ENCODE measurements at places on chromosomes 13 and 19.

GRCh38 chr13:80083853-80084676, 256.9 kb downstream of the SPRY2 start:
- DNase-seq: peak; percentile 50

DNA sequence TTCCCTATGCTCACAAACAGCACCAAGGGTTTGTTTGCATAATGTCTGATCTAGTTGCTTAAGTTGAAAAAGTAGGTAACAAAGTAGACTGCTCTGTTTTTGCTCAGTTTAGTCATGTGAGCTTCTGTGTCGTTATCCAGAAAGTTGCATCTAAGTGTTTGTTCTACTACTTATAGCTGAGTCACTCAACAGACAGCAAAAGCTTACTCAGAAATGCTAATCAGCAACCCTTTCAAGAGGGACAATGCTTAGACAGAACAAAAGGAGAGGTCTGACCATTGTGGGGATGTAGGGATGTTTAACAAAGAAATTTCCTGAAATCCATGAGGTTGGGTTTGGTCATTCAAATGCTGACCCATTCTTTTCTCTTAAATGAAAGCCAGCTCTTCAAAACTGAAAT, 106.4 kb downstream of the ATP8A2 start:
- no peak for DNase-seq

- no peak for DNase-seq
Observed at GRCh38 chr13:40986101-40986856, 32.8 kb downstream of the ELF1 start.

DNA sequence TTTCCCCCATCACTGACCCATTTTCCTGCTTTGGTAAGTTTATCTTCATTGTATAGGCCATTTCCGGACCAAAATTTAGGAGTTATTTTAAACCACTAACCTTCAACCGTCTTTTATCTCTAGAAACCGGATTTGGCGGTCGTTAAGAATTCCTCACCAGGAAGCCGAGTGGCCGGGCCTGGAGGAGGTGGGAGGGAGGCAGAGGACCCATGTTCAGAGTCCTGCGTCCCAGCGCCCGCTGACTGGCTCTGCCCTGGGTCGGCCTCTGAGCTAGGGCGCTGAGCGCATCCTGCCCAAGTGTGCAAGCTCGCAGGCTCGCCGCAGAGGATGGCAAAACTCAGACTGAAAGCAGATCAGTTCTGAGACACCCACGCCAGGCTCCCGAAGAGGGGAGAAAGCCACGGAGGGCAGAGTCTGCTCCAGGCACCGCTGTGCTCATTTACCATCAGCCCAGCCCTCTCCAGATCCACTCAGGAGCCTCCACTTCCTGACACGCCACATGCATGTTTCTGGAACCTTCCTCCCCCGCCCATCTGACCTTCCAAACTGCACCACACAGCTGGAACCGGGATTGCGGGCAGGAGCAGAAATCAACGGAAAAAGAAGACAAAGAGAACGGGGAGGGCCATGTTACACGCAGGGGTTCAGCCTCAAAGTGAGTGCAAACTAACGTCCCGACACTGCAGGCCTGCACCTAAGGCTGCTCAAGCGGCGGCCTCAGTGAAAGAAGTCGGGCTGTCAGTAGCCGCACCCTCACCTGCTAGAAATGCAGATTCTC, 8.3 kb downstream of the COL4A1 start:
- DNase-seq: no peak

- no peak for DNase-seq
Observed at GRCh38 chr19:17243830-17244617, 1.7 kb downstream of the NR2F6 start.

DNA sequence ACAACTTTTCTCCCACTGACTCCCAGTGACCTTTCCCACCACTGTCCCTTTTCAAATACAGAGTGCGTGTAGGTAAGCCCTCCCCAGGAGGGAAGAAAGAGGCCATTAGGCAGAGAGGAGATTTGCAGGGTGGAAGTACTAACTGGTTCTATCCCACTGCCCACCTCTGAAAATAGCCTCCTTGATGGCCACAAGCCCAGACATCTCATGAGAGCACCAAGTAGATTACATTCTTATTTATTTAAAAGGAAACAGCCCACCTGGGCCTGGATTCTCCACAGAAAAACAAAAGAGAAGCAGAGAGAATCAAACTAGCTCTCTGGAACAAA, 445.3 kb downstream of the FOXO1 start:
- no peak for DNase-seq

- no peak for DNase-seq
Observed at GRCh38 chr13:48194379-48194754, 38.6 kb upstream of the ITM2B start.

- no peak for DNase-seq
Observed at GRCh38 chr19:38162094-38162493, 61.9 kb downstream of the DPF1 start.

GRCh38 chr13:78680115-78680561, 21.2 kb upstream of the OBI1 start:
- no peak for DNase-seq

GRCh38 chr19:14146789-14147216, 10.4 kb upstream of the ASF1B start:
- DNase-seq: no peak

- DNase-seq: no peak
Observed at GRCh38 chr13:45811891-45812694, 39.5 kb downstream of the SIAH3 start.

DNA sequence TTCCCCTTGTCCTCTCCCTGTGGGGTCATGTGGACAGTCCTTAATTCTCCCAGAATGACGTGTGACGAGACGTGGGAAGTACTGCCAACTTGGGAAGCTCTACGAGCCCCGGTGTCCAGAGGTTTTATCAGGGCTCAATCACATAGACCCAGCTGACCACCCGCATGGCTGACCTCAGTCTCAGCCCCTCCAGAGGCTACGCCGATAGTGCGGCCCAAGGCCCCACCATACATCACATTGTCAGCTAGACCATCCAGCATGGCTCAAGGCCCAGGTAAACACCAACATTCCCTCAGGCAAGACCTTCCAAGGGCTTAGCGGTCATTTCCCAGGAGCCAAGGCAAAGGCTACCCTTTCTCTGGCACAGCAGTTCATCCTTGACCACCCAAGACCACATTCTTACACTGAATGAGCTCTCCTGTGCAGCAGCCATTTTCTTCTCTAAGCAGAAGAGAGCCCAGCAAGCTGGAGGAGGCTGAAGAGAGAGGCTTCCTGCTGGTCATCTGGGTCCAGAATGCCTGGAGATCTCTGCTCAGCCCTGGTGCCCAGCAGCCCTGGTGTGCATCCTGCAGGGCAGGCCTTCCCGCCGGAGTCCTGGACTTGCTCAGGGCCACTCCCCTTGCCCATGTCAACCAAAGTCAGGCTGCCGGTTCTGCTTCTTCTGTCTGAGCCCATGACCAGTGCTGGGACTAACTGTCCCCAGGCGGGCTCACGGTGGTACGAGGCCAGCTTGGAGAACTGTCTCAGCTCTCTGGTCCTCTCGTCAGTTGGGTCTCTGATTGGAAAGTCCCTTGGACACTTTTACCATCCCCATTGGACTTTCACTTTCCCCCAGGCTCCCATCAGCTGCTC, 7.9 kb upstream of the F10 start:
- DNase-seq: no peak

DNA sequence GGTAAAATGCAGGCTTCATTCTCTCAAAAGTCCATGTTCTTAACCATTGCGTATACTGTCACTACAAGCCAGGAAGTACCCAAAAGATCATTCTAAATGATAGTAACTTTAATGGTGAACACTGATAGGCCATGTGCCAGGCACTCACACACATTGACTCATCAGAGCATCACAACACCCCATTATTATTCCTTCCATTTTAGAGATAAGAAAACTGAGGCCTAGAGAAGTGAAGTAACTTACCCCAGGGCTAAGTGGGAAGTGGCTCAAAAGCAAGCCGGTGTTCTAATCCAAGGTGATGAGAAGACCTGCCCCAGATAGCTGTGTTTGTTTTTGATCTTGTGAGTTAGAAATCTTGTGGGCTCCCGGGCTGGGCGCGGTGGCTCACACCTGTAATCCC, 1.4 kb upstream of the PHLDB3 start:
- no peak for DNase-seq
